Vagina (tissue), 2 donors: ENCODE measurements at places on chromosomes 1 and 21. TPM values are rescaled to one million over a fixed set of nuclear protein-coding genes. Genes with fewer than 3 reads are reported as not detected.

- no peak for DNase-seq
These were observed 65.2 kb downstream of the LRRC8C start for GRCh38 chr1:89698020-89698560.

DNA sequence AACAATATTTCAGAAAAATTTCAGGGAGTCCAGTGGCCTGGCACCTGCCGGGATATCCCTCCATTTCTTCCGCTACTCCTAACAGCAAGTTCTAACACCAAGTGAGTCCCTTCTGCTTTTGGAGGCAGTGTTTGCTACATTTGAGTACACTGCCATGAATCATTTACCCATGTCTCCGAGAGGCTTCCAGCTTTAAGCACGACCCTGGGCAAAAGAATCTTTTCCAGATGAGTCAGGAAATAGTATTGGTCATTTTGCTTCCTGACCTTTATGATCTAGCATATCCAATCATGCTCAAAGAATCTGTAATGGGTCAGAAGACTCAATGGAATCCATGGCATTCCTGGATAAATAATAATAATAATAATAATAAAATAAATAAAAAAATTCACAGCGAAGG is 60.7 kb upstream of the FMN2 start:
- DNase-seq, result no peak

GRCh38 chr1:94865360-94865759 is 45.2 kb downstream of the SLC44A3 start:
- DNase-seq, result no peak

The NOTCH2NLA gene
- 59.4 TPM for total RNA-seq

DNA sequence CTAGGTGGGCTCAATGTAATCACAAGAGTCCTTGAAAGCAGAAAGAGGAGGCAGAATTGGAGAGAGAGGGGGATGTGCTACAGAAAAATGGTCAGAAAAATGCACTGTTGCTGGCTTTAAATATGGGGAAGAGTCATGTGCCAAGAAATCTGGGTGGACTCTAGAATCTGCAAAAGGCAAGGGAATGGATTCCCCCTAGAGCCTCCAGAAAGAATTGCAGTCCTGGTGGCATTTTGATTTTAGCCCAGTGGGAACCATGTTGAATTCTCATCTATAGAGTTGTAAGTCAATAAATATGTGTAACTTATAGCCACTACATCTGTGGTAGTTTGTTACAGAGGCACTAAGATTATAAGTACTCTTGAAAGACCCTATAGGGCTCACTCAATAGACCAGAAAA is 210.3 kb downstream of the ASTN1 start:
- DNase-seq, result no peak

GRCh38 chr1:242800521-242800920 is 276.0 kb upstream of the PLD5 start:
- no peak for DNase-seq

DNA sequence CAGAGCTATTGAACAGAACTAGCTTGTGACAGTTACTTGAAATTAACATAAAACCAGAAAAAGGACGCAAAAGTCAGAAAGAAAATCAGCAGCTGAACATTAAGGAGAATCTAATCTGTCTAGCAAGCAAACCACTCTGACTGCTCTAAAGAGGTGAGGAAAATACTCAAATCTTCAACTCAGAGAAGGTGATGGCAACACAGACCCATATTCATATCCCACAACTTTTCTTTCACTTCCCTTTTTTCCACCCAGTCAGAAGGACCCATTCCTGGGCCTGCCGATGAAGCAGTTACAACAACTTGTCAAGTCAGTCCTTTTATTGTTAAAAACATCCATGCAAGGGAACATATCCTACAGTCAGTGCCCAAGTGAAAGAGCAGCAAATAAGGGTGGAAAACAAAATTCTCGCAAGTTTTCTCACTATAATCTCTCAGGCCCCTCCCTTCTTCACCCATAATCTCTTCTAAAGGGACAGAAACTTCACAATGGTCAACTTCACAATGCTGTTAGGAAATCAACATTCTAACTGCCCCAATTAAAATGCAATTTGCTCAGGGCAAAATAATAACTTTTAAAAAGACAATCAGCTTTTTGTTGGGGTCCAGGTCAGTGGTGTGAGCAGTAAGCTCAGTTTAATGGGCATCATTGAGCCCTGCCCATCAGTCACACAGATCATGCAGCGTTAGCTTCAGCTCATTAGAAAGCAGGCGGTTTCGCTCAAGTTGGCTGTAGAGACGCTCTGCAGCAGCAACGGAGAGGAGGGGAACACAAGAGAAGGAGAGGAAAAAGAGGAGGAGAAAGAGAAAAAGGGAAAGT is 3.6 kb upstream of the NUP210L start:
- no peak for DNase-seq

- no peak for DNase-seq
These were observed 67.7 kb downstream of the BCAR3 start for GRCh38 chr1:93613898-93614297.

- DNase-seq, result no peak
These were observed 46.7 kb upstream of the SAMD13 start for GRCh38 chr1:84254703-84255238.

- peak; percentile 90 for DNase-seq
These were observed 43.2 kb upstream of the LBR start for GRCh38 chr1:225471109-225471452.

DNA sequence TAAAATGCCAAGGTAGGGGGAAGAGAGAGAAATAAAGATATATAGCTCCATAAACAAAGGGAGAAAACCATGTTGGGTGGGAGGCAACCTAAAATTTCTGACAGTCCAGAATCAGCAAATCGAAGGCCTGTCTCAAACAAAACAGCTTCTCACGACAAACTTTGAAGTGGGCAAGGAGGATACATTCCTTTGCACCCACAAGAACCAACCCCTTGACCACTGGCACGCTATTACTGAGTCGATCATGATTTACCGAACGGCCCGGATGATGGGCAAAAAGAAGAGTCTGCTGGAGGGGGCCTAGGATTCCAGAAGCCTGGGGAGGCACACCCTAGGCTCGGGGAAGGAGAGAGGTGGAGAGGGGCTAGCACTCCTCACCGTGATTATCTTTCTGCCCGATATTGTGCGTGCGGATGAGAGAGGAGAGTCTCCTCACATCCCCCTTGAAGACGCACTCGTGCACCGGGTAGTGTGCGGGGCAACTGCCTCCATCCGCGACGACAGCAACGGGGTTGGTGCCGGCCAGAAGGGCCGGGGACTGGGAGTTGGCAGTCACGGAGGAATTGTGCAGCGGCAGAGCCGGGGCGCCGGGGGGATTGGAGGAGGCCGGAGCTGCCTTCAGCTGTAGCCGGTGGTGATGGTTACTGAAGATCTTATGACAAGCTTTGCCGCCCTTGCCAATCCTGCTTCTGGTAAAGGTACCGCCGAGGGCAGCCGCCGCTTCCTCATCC is 756 bp downstream of the ANKRD13C start:
- no peak for DNase-seq

- DNase-seq, result no peak
These were observed 24.2 kb upstream of the NPPB start for GRCh38 chr1:11882814-11883538.

DNA sequence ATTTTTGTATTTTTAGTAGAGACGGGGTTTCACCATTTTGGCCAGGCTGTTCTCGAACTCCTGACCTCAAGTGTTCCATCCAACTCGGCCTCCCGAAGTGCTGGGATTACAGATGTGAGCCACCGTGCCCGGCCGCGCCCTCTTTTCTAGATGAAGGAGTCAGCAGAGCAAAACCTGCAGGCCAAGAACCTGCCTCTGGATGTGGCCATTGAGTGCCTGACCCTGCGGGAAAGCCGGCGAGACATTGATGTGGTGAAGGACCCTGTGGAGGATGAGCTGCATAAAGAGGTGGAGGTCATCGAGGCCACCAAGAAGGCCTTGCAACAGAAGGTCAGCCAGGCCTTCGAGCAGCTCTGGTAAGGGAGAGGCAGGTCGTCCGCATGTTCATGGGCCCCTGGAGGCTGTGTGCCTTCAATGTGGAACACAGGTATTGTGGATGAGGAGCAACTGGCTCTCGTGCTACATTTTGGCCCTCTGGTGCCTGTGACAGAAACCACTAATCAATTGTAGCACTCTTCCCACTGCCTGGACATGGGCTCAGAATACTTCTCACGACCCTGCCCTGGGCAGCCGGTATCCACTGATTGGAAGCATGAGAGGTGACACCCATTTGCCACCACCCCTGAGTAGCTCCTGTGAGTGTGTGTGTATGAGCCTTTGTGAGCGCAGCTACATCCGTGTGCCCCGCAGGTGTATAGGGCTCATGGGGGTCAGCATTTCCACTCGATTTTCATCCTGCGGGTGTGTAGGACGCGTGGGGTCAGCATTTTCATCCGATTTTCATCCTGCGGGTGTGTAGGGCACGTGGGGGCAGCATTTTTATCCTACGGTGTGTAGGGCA is 2.0 kb downstream of the TEKT2 start:
- no peak for DNase-seq

- DNase-seq, result no peak
These were observed 1.7 kb downstream of the PERM1 start for GRCh38 chr1:980137-980571.

The CYP4A11 gene
- total RNA-seq, result not detected

The NEXN gene
- 20.1 TPM for total RNA-seq

GRCh38 chr1:43042773-43043457 is 84.2 kb upstream of the SLC2A1 start:
- no peak for DNase-seq

DNA sequence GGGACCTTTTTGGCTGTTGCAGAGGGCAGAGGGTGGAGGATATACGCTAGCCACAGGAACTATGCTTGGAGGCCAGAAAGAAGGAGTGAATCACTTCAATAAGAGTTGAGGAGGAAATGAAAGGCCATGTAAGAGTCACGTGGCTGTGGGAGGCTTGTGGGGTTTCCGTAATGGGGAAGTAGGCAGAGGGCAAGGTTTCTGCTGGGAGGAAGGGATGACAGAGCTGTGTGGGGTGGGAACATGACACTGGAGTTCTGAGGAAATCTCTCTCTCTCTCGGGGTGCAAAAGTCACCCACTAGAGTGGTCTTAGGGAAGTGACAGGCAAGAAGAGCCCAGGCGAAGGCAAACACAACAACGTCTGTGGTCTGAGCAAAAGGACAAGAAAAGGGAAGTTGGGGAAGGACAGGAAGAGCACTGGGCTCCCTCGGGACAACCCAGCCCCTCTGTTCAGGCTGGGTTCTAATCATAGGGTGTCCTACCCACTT is 3.9 kb upstream of the CD1C start:
- no peak for DNase-seq

The LEPR gene
- total RNA-seq, result 16.2 TPM

The ADAMTS4 gene
- total RNA-seq, result 78.3 TPM

DNA sequence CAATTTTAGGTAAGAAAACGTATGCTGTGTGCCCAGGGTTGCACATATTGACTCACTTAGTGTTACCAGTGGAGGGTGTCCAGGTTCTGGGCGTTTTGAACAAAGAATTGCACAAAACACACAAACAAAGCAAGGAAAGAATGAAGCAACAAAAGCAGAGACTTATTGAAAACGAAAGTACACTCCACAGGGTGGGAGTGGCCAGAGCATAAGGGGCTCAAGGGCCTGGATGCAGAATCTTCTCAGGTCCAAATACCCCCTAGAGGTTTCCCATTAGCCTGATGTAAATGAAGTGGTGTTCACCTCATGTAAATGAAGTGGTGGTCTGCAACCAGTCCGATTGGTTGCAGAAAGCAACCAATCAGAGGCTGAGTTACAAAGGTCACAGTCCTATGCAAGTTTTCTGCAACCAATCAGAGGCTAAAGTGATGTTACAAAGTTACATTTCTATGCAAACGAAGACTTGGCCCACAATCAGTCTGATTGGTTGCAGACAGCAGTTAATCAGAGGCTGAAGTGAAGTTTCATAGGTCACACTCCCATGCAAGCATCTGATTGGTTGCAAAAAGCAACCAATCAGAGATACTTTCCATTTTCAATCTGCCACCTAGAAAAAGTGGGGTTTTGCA is 228.3 kb downstream of the ST6GALNAC3 start:
- no peak for DNase-seq

- no peak for DNase-seq
These were observed 2.2 kb downstream of the TMEM35B start for GRCh38 chr1:34982820-34983376.

- DNase-seq, result no peak
These were observed 4.1 kb upstream of the AGTRAP start for GRCh38 chr1:11731691-11732283.

DNA sequence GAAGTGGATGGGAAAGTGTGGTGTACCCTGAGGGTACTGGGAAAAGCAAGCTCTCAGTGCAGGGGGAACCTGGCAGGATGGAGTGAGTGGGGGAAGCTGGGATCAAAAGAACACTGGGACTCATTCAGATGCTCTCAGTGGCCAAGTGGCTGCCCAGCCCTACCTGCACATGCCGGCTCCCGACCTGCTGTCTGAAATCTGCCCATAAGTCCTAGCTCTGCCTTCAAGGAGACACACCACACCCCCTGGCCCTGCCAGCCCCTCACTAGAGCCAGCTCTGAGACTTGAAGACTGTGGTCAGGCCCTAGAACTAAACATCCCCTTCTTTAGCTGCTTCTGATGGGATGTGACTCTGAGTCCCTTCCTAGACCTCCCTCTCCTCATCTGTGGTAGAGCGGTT is 2.2 kb downstream of the TMEM54 start:
- DNase-seq, result no peak

DNA sequence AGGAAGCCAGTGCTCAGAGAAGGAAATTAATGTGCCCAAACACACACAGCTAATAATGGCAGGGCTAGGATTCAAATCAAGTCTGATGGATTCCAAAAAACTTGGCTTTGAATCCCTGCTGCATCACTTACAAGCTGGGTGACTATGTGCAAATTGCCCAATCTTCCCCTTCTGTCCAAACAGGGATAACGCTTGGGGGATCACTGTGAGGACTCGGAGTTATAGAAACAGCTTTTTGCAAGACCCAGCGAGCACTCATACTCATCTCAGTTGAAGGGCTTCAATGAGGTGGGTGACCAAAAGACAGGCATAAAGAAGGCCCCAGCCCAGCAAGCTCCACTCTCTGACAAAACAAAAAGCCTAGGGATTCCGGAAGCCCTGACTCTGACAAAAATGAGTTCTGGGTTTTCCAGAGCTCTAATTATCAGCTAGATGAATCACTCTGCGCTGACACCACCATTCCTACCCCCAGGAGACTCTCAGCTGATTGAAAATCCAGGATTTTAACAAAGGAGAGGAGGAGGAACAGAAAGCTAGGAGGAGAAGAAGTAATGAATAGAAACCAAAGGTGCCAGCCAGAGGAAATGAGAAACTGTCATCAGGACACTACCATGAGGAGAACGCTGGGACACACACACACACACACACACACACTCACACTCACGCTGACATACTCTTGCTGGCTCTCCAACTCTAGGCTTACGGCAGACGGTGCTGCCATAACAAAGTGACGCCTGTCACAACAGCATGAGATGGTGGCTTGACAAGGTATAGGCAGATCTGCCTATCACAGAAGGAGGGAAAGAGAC is 1.6 kb upstream of the STK40 start:
- no peak for DNase-seq

DNA sequence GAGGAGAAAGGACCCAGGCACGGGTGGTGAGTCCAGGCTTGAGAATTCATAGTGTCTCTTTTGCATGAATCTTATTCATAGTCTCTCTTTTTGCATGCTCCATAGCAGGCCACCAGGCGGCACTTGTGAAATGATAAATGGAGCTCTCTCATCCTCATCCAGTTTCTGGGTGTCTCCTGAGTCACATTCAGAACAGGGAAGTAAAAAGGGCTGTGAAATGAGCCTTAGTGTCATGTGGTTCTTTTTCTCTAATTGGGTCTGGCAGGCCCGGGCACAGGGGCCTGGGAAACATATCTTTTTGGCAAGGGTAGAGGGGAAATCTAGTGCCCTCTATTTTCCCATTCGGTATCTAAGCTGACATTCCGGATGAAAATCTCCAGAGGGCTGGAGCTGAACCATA is 19.1 kb upstream of the NCF2 start:
- no peak for DNase-seq

The VWA5B1 gene
- not detected for total RNA-seq

- no peak for DNase-seq
These were observed 67.0 kb downstream of the PIK3R3 start for GRCh38 chr1:46065405-46065804.

The SLC16A4 gene
- 6.4 TPM for total RNA-seq

The RNU1-1 gene
- total RNA-seq, result 19,908 TPM
